Globus pallidus (tissue), 1 donor: ENCODE measurements at places on chromosomes 6 and 20.

DNA sequence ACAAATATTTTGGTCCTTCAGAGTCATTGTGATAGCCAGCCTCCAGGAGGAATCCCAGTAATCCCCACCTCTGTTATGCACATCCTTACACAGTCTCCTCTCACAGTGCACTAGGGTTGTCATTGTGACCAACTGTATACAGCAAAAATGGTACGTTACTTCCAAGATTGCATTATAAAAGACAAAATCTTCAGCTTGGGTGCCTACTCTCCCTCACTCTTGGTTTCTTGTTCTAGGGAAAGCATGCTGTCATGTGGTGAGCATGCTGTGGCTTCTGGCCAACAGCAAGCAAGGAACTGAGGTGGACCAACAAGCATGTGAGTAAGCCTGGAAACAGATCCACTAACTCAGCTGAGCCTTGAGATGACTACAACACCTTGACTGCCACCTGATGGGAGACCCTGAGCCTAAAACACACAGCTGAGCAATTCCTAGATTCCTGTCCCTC lies 130.1 kb upstream of the DST start:
- no peak for DNase-seq

GRCh38 chr20:1450926-1451491 lies 15.6 kb downstream of the NSFL1C start:
- DNase-seq, result no peak

DNA sequence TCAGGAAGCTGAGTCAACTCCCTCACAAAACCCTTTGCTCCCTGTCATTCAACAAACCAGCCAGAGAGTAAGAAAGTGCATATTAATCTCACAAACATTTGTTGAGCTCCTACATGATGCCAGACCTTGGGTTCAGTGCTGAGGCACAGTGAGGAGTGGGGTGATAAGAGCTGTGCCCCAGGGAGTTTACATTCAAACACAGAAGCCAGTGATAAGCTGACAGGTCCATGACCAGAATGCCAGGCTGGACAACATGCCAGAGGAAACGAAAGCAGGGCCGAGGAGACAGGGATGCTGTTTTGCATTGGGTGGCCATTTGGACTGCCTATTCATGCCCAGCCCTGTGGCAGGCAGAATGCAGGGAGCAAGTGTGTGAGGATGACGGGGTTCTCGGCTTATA lies 76.7 kb downstream of the LRFN2 start:
- DNase-seq, result no peak

- no peak for DNase-seq
Observed at GRCh38 chr20:4817230-4817671, 95.5 kb downstream of the PRND start.

- no peak for DNase-seq
Observed at GRCh38 chr20:59405226-59406200, 105.1 kb downstream of the EDN3 start.

DNA sequence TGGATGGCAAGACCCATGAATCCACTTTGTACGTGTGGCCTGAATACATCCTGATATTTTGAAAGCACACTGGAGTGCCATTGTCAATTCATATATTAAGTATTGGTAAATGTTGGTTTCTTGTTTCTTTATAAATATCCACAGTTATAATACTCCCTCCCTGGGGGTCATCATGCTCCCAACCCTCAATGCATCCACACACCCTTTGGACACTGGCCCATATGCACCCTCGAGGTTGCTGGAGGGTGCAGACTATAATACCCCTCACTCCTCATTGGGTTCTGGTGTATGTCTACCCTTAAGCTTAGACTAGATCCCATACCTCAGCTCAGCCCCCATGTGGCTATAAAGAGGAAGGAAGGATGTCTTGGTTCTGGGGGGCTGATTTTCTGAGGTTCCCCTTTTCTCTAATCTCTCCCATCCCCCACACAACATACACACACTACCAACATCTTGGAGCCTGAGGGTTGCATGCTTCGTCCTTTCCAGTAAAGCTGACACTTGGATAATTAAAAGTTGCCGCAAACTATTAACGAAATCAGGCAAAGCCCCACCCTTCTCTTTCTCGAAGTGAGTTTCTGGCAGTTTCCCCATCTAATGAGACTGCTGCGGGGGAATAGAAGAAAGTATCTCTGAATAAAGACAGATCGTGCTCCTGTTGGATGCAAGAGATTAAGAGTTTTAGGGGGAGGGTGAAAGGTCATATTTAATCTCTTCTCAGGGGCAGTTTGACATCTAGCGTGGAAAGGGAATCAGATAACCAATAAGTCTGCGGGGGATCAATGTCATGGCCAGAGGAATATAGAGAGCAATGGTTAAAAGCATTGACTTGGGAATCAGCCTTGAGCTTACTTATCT lies 7.4 kb downstream of the PIM1 start:
- peak; percentile 28 for DNase-seq

DNA sequence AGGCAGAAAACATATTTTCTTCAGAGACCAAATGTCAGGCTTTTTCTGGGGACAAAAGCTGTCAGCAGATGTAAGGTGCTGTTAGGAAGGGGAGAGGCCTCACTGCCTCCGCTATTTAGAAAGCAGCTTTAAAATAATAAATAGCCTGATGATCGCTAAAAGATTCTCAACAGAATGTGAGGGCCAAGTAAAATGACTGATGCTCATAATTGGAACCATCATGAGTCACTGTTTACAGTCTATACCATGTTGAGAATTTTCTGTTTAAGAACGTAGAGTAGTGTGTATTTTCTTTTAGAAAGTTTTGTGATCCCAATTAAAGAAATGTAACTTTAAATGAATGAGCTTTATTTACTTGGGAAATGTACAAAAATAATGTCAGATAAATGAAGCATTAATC lies 220.0 kb downstream of the CLIC5 start:
- no peak for DNase-seq

- DNase-seq, result no peak
Observed at GRCh38 chr20:22447447-22447778, 137.0 kb downstream of the FOXA2 start.

DNA sequence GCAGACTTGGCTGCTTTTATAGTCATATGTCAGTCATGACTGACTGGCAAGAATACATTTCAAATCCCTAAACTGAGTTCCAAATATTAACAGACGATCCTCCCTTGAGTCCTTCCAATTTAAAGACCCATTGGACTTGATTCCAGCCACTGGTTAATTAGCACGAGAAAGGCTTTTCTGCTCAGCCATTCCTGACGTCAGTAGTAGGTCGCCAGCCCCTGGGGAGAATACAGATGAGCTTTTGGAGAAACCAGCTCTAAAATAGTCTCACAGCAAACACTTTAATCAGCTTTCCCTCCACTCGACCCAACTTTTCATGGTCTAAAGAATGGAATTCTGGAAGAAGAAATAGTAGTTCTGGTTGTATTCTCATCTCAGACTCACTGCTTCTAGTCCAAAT lies 91.6 kb downstream of the SLC22A3 start:
- peak; percentile 55 for DNase-seq

GRCh38 chr6:13445005-13445743 lies 42.2 kb downstream of the GFOD1 start:
- DNase-seq, result no peak

DNA sequence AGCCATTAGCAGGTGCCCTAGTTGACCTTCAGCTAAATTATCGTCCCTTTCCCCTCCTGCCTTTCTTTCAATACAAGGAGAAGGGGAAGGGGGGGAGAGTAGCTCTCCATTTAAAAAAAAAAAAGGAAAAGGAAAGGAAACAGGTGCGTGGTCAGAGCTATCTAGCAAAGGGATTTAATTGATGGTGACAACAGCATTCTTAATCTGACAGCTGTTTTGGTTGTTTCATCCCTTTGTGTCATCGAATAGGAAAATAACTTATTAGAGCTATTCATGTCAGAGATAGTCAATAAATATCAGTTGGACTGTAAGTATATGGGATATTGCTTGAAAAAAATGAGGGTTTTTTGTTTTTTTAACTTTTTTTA lies 195.2 kb upstream of the SASH1 start:
- DNase-seq, result no peak

DNA sequence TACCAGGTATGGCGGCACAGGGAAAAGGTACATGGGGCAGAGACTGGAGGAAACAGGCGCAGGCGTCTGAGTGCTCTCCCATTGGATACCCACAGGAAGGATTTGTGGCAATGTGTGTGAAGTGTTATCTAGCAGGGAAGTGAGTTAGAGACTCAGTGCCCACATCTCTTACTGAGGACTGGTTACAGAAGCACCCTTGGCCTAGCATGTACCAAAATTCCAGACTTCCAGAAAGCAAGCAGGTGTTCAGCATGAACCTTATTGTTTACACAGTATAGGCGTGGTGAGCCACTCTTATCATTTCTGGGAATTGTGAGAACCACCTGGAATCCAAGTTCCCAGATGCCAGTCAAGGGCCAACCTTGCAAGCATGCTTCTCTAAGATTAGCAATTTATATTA lies 14.2 kb downstream of the MANBAL start:
- no peak for DNase-seq

DNA sequence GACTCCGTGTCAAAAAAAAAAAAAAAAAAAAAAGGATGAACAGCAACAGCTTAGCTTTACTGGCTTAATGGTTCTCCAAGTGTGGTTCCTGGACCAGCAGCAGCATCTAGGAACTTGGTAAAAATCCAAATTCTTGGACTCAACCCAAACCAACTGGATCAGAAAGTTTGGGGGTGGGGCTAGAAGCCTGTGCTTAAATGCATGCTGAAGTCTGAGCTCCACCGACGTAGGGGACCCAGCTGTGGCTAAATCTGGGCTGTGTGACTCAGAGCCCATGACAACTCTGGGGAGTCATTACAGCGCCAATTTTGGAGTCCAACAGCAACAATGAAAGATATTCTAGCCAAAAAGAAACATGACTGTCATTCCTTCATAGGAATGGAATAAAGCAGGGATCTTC lies 13.6 kb upstream of the CHD6 start:
- DNase-seq, result no peak

DNA sequence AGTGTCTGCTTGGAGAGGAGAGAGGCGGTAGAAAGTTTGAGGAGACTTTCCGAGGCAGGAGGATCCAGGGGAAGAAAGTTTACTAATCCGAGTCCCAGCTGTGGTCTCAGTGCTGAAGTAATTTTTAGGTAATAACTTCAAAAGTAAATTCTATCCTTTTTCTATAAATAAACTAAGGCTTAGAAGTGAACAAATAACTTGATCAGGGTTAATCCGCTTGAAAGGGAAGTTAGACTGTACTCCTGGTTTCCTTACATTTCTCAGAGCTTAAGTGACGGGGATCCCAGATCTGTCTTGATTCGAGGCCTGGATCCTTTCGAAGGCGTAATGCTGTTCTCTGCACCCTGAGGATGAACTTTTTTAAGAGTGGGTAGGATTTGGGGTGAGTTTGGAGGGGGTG lies 2.6 kb downstream of the STK35 start:
- DNase-seq, result no peak

GRCh38 chr20:38197217-38197616 lies 32.1 kb upstream of the TGM2 start:
- no peak for DNase-seq

DNA sequence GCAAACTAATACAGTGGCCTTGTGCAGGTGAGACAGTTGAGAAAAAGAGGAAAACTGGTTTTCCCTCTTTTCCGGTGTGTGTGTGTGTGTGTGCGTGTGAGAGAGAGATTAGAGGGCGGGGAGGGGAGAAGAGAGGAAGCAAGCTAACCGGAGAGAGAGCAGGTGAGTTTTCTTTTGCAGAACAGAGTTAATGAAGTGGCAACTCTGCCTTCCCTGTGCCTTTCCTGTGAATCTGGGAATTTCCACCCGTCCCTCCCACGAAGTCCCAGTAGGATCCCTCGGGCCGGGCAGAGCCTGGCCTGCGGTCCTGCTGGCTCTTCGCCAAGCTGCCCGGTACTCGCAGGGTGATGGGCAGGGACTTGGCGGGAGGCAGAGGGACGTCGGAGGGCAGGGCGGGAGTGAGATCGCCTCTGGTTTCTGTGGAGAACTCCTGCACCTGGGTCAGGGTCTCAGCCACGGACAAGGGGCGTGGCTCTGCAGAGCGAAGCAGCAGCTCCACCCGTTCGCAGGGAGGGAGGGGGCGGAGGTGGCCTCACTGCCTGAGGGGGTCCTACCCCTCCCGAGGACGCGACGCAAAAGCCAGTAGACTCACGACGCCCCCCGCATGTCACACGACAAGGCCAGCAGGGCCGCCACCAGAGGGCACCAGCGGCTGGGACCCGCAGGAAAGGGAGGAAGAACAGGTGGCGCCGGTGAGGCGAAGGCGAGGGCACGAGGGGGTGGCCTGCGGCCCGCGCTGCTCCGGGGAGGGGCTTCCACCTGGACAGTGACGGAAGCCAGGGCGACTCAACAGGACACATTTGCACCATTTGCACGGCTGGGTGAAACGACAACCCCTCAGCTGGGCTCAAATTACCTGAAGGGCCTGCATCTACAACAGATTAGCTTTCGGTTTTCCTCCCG lies 51.2 kb upstream of the RNF182 start:
- no peak for DNase-seq

- no peak for DNase-seq
Observed at GRCh38 chr6:111813677-111814310, 59.5 kb downstream of the FYN start.

DNA sequence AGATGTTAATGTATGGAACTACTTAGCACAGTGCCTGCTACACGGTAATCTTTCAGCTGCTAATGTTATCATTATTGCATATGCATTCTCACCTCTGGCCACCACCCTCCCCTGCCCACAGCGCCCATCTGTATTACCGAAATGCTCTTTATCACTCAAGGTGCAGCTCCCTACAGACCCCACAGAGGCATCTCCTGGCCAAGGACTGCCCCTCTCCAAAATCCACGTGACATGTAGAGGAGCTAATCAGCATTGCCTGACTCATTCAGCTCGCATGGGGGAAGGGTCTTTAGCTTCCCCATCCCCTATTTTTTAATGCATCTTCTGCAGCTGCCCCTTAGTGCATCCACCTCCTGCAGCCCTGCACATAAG lies 41.8 kb downstream of the SLC22A23 start:
- no peak for DNase-seq

GRCh38 chr6:144957236-144957937 lies 672.3 kb downstream of the UTRN start:
- no peak for DNase-seq

DNA sequence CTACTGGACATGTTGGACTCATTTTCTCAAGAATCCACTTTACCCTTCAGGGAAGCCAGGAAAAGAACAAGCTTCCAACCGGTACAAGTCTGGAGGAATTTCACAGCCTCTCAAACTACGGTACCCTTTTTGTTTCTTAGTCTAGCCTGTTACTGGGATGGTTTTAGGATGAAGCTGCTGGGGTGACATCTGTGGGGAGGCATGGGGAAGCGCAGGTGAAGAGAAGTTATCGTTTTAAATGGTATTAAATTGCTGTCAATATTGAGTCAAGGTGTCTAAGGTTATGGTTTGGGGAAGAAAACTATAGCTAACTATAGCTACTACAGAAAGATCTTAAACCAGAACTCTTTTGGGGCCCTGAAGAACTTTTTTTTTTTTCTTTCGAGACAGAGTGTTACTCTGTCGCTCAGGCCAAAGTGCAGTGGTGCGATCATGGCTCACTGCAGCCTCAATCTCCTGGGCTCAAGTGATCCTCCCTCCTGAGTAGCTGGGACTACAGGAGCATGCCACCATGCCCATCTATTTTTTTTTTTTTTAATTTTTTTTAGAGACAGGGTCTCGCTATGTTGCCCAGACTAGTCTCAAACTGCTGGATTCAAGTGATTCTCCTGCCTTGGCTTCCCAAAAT lies 128.7 kb downstream of the RIN2 start:
- DNase-seq, result peak; percentile 58

- peak; percentile 59 for DNase-seq
Observed at GRCh38 chr6:90131614-90132423, 164.8 kb downstream of the BACH2 start.

GRCh38 chr6:37689381-37689780 lies 8.3 kb downstream of the MDGA1 start:
- DNase-seq, result no peak
